Activated CD8-positive, alpha-beta memory T cell treated with anti-CD3 and anti-CD28 coated beads for 1 hour (primary cell): ENCODE measurements at places on chromosomes 7 and 10.

GRCh38 chr7:99788554-99788953 is 4.6 kb upstream of the CYP3A4 start:
- no peak for DNase-seq

DNA sequence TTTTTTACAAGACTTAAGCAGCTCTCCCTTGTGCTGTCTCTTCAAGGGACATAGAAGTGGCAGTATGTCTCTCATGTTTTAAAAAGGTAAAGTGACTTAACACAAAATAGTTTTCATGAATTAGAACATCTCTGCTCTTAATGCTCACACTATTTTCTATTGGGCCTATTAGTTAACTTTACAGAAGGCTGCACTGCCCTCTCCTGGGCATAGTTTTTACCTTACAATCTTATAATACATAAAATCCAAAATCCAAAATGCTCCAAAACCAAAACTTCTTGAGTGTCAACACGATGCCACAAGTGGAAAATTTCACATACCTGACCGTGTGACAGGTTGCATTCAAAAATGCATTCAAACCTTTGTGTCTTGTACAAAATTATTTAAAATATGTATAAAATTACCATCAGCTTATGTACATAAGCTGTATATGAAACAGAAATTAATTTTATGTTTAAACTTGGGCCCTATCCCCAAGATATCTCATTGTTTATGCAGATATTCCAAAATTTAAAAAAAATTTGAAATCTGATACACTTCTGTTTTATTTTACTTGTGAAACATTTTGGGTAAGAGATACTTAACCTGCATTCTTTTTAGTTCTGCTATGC is 25.8 kb downstream of the TES start:
- DNase-seq, result peak; percentile 44

GRCh38 chr10:45319702-45320101 is 4.3 kb upstream of the OR13A1 start:
- no peak for DNase-seq

GRCh38 chr10:110951381-110951780 is 32.0 kb downstream of the SHOC2 start:
- no peak for DNase-seq

DNA sequence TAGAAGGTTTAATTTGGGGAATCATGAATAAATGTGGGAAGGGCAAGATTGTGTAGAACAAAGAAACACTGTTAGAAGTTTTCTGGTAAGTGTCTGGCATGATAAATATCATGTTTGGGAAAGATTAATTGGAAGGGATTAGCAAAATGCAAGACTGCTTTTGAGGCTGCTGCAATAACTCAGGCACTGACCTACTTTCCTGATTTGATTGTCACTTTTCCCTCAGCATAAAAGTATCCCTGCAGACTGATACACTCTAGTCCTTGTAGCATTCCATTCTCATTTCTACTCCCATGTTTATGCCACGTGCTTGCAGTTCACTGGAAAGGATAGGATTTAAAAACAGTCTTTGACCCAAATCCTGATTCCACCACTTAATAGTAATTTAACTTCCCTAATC is 303.3 kb upstream of the SEMA3A start:
- no peak for DNase-seq
